Keratinocyte (primary cell): ENCODE measurements at places on chromosomes 6 and 20.

GRCh38 chr20:13035399-13036152 is 26.8 kb downstream of the SPTLC3 start:
- no peaks in the 10 kb centered on the region for H3K36me3 ChIP-seq
- H3K27me3 ChIP-seq: no peaks in the 10 kb centered on the region
- H3K27ac ChIP-seq: no peak overlapping the region
- no peak overlapping the region for H3K4me3 ChIP-seq
- peaks cover 16% of the 10 kb centered on the region for H3K4me1 ChIP-seq

GRCh38 chr20:56808117-56808725 is 179.1 kb downstream of the TFAP2C start:
- H3K27me3 ChIP-seq: no peaks in the 10 kb centered on the region
- peak overlapping the region; percentile 80 for H3K27ac ChIP-seq
- peak overlapping the region; percentile 35 for H3K4me3 ChIP-seq
- H3K36me3 ChIP-seq: no peaks in the 10 kb centered on the region
- DNase-seq: no peak

DNA sequence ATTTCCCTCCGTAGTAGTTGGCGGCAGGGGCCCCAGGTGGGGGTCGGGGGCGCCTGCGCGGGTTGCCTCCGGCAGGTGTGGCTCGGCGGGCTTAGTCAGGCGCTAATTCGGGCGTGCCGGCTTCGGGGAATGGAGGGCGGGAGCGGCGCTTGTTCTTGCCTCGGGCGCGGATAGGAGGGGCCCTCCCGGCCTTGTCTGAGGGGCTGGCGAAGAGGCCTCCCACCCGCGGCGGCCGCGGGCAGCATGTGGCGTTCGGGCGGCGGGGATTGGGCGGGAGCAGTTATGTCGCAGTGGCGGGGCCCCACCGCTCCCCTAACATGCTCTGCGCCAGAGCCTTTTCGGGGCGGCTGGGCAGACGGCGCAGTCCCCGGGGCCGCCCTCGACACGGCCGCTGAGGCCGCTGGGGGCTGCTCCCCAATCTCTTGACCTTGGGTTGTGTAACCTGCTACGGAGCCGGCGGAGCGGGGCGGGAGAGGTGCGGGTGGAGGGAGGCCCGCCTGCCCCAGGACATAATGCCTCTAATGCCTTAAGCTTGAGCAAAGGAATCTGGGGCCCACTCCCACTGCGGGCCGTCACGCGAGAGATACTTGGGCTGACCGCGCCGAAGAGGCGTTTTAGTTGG is 1.1 kb downstream of the AMD1 start:
- peak overlapping the region; percentile 89 for H3K27ac ChIP-seq
- H3K4me3 ChIP-seq: peak overlapping the region; percentile 90
- H3K4me1 ChIP-seq: peaks cover 32% of the 10 kb centered on the region
- no peak for DNase-seq
- H3K27me3 ChIP-seq: no peaks in the 10 kb centered on the region

- H3K4me3 ChIP-seq: no peak overlapping the region
- DNase-seq: peak; percentile 30
- no peaks in the 10 kb centered on the region for H3K27me3 ChIP-seq
- H3K36me3 ChIP-seq: no peaks in the 10 kb centered on the region
Measured at GRCh38 chr6:121549736-121550135, 114.3 kb downstream of the GJA1 start.

DNA sequence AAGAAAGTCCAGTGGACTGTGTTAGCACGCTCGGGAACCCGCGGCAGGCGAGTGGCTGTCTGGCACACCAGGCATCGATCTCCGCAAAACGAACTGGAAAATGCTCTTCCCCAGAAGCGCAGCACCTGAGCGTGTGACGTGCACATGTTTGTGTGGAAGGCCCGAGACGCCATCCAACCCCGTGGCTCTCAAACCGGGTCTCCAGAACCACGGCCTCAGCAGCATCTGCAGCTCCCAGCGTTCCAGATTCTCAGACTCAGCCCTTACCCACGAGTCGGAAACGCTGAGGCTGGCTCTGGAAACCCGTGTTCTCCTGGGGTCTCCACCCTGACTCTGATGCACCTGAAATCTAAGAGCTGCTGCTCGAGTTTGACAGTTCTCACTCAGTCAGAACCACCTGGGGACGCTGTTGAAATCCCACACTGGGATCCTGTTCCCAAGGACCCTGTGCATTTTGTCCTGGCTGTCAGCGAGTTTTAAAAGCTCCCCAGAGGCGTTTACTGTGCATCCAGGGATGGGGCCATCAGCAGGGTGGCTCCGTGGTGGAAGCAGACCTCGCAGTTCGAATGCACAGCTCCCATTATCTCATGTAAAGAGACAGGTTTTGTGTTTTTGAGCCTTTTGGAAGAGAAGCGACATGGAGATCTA is 69.0 kb downstream of the DLL1 start:
- H3K4me3 ChIP-seq: no peak overlapping the region
- peaks cover 36% of the 10 kb centered on the region for H3K4me1 ChIP-seq
- no peaks in the 10 kb centered on the region for H3K27me3 ChIP-seq
- no peaks in the 10 kb centered on the region for H3K36me3 ChIP-seq

DNA sequence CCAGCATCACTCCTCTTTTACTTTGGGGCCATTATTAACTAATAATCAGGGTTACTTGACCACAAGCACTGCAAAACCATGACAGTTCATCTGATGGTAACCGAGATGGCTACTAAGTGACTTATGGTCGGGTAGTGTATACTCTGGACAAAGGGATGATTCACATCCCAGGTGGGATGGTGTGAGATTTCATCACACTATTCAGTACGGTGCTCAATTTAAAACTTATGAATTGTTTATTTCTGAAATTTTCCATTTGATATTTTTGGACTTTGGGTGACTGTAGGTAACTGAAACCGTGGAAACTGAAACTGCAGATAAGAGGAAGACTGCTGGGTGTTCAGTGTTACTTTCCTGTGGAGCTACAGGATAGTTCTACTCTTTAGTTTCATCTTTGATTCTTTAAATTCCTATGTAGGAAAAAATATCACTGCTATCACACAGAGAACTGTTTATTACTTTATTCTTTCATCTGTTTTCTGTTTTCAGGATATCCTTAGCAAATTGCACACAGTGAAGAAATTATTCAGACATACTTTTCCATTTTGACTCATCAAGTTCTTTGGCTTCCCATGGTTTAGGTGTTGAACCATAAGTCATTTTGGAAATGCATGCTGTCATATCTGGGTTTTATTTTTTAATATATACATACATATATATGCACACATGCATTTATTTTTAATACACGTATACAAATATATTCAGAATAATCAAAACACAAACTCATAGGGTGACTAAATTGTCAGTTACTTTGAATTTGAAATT is 59.1 kb upstream of the C20orf144 start:
- H3K27ac ChIP-seq: no peak overlapping the region
- H3K4me1 ChIP-seq: peaks cover 15% of the 10 kb centered on the region
- no peak for DNase-seq
- H3K27me3 ChIP-seq: no peaks in the 10 kb centered on the region
- no peaks in the 10 kb centered on the region for H3K36me3 ChIP-seq

GRCh38 chr20:19538556-19538955 is 219.5 kb upstream of the RIN2 start:
- no peak for DNase-seq
- H3K36me3 ChIP-seq: no peaks in the 10 kb centered on the region
- H3K4me3 ChIP-seq: no peak overlapping the region
- no peak overlapping the region for H3K27ac ChIP-seq
- H3K27me3 ChIP-seq: no peaks in the 10 kb centered on the region

DNA sequence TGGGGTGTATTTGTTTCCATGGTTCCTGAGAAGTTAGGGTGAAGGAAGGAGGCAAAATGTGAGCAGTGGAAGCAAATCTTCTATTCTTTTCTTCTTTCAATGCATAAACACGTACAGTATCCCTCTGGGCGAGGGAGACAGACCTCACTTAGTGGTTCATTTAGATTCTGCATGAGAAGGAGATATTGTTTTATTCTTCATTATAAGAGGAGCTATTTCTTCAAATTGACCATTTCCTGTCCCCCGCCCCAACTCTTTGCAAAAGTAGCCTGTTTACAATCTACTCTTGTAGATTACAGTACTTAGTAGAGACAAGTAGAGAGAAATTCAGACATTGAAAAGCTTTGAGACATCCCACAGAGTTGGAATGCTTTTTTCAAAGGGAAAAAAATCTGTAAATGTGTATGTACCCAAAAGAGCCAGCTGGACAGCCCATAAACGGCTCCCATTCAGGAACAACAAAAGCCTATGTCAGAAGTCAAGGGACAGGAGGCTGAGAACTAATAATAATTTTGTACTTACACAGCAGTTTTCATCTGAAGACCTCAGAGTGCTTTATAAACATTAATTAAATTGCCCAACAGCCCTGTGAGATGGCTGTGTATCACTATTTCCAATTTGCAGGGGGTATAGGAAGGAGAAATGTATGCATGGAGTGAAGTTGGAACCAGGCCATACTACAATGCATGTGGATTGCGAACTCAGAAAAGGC is 23.9 kb downstream of the CD83 start:
- no peak for DNase-seq
- no peaks in the 10 kb centered on the region for H3K4me1 ChIP-seq
- no peaks in the 10 kb centered on the region for H3K27me3 ChIP-seq
- H3K4me3 ChIP-seq: no peak overlapping the region

DNA sequence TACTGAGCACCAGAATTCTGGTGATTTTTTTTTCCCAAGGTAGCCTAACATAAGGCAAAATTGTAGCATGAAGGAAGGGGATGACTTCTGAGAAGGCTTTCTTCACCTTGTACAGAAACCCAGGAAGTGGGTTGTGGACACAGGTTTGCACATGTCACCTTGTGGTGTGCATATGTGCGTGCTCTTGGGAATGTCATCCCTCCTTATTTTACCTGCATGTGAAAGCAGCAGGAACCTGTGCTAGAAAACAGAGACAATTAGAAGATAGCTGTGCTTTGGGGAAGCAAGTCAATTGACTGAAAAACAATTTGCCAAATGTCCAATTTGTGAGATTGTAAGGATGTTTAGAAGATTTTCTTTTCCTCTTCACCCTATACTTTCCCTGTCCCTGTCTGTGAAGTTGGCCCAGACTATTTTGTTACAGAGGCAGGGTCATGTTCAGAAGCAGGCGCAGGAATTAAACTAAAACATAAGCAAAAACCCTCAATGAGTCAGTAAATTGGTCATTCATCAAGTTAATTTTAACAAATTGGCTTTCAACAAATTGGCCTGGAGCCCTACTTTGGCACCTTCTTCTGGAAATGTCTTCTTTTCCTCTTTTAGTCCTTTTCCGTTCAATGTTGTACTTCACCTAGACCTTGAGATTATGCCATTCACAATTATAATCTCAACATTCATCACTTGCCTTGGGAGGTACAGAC is 261.2 kb downstream of the ADGB start:
- H3K4me3 ChIP-seq: no peak overlapping the region
- no peaks in the 10 kb centered on the region for H3K27me3 ChIP-seq
- H3K36me3 ChIP-seq: no peaks in the 10 kb centered on the region

- H3K27me3 ChIP-seq: no peaks in the 10 kb centered on the region
- H3K4me1 ChIP-seq: no peaks in the 10 kb centered on the region
- no peak overlapping the region for H3K4me3 ChIP-seq
- H3K36me3 ChIP-seq: peaks cover 2% of the 10 kb centered on the region
- DNase-seq: no peak
Measured at GRCh38 chr6:151096255-151096612, 143.5 kb upstream of the AKAP12 start.
